ENCODE measurements at places on chromosomes 13 and 19.

DNA sequence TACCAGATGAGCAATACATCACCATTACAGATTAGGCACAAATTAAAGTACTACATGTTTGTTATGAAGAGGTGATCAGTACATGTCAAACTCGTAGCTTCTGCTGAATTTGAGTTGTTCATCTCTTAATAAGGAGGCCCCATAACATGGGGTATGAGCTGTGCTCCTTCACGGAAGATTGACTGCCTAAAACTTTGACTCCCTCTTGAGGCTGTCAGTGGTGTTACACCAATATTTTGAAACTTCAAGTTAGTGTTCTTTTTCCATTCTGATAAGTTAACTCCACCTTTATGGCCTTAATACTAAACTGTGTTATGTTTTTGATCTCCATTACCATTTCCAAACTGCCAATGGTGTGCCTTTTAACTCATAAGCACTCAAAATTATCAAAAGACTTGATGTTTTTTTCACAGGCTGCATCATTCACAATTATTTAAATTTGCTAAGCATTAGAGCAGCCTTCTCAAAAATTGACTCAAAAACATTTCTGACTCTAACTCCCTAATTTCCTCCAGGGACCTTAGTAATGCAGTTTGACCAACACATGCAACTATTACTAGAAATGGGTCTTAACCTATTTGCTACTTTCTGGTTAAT is 1591.5 kb downstream of the PCDH9 start:
- DNase-seq, result no peak

GRCh38 chr13:52878831-52879230 is 30.4 kb upstream of the PCDH8 start:
- no peak for DNase-seq

GRCh38 chr13:66482836-66483235 is 747.3 kb downstream of the PCDH9 start:
- DNase-seq, result no peak

DNA sequence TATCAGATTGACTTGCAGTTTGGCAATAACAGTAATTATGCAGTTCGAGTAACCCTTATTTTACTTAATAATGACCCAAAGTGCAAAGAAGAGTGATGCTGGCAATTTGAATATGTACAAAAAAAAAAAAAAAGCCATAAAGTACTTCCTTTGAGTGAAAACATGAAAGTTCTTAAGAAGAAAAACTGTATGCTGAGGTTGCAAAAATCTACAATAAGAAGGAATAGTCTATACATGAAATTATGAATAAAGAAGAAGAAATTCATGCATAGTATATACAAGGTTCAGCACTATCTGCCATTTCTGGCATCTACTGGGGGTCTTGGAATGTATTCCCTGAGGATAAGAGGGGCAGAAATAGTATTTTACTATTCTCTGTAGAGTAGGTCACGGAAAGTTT is 55.9 kb downstream of the ZC3H13 start:
- no peak for DNase-seq

DNA sequence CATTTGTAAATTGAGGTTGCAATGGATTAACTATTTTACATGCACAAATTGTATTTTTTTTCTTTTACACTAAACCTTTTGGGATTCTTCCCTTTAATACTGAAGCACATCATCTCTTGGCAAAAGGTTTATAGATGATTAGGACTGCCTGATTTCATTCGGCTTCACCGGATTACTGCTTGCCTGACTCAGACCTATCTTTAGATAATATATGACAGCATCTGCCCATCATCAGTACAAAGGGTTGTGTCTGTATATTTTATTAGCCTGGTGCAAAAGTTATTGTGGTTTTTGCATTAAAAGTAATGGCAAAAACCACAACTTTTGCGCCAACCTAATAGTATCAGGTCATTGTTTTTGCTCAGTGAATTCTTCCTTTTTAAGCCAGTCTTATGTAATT is 316.2 kb upstream of the HTR2A start:
- no peak for DNase-seq

DNA sequence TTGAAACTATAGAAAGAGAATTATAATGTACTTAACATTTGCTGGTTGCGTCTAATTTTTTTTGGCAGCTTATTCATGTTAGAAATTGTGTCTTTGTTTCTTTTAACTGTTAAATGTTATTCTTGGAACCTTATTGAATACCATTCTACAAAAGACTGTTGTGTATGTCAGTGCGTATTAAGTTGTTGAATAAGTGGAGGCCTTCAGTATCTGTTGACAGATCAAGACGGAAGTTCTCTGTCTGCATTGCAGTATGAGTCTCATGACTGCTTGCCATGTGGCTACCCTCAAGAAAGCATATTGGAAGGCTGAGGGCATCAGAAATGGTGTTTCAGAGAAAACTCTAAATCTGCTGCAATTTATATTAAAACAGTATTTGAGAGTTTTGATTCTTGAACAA is 8.5 kb downstream of the UBA2 start:
- DNase-seq, result no peak

- DNase-seq, result no peak
Observed at GRCh38 chr13:62357887-62358645, 942.4 kb upstream of the PCDH20 start.

GRCh38 chr13:60163478-60164233 is at the start of gene DIAPH3:
Gene DIAPH3, minus strand, starts transcription at chr13:60163928. Its CDS starts 162 bp downstream, at chr13:60163766.
- DNase-seq, result peak; percentile 26

DNA sequence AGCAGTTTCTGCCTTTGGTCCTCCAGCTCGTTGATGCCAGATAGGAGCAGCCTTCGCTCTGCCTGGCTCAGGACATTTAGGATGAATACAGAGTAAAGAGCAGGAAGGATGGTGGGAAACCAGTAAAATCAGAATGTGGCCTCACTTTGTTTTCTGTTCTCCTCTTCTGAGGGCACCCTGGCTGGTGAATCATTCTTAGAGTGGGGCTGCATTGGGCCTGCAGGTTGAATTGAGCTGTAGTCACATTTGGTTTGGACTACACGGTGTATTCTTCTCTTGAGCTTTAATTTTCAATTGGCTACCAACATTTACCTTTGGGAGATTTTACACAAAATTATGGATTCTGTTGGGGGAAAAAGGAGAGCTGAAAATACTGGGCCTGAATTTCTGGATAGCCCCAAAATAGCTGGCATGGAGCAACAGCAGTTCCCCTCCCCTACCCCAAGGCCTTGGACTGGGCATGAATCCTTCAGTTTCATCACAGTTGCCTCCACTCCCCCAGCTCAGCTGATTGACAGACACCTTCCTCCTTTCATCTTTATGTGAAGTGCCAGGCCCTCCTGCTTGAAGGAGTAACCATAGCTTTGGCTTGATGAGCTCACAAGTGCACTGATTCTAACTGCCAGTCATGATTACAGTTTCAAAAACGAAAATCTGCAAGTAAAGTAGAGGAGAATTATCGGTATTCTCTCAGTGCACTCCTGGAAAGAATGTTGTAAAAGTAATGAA is 24.3 kb downstream of the ERCC5 start:
- no peak for DNase-seq

DNA sequence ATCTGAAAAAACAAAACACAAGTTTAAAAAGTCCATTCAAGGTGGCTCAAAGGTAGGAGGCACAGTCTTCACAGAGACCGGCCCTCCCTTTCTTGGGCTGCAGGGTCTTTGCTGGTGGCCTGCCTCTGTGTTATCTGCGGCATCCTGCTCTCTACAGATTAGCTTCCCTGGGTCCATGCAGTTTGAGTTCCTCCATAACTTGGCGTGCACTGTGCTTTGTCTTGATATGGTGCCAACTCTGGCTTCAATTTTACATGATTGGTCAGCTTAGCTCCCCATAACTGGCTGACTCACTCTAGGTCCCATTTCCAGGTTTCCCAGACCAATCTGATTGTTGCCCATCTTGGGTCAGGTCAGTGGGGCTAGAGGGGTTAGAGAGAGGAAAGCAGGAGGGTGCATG is 41.8 kb downstream of the TPT1 start:
- DNase-seq, result no peak

GRCh38 chr13:112985803-112986408 is 16.9 kb downstream of the MCF2L start:
- DNase-seq, result no peak

- no peak for DNase-seq
Observed at GRCh38 chr19:4556597-4557127, 2.8 kb downstream of the SEMA6B start.

DNA sequence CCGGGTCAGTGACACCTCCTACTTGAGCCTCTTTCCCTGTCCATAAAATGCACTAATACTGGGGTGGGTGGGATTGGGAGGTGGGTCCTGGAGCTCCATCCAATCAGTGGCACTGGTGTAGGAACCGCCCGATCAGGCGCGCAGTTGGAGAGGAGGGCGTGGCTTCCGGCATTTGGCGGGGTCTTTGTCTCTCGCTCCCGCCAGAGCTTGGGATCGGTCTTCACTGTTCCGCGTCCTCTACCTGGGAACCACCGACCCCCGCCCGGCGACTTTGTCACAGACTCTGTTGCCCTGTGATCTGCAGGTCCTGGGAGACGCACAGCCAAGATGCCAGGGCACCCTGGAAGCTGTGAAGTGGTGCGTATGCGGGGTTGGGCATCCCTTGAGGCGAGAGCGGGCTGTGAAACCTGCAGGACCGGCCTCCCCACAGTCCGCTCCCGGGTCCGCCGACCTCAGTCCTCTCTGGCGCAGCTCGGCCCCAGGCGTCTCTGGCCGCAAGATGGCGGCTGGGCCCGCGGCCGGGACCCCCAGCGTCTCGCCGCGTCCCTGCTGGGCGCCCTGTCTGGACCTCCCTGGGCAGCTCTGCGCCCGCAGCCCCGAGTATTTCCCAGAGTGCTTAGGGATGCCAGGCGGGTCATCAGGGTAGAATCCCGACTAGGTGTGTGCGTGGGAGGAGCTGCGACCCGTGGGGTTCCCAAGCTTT is 41.6 kb upstream of the ZNF730 start:
- peak; percentile 64 for DNase-seq

DNA sequence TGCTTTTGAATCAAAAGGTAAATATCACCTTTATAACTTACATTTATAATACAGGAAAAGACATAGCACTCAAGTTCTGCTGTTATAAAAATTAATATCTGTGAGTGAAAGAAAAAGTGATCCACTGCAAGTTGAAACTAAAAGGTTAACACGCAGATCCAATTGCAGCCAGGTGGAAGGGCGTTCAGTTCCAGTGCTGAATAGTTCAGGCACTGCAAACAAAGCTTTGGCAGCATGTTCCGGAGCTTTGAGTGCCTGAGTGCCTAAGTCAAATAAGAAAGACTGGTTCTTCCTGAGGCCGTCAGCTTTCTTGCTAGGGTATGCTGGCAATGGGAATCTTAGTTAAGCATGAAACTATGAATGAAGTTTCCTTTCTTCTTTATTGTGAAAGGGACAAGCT is 200.3 kb downstream of the LMO7 start:
- DNase-seq, result peak; percentile 13

GRCh38 chr13:55566334-55566733 is 1574.4 kb upstream of the PRR20A start:
- DNase-seq, result no peak

DNA sequence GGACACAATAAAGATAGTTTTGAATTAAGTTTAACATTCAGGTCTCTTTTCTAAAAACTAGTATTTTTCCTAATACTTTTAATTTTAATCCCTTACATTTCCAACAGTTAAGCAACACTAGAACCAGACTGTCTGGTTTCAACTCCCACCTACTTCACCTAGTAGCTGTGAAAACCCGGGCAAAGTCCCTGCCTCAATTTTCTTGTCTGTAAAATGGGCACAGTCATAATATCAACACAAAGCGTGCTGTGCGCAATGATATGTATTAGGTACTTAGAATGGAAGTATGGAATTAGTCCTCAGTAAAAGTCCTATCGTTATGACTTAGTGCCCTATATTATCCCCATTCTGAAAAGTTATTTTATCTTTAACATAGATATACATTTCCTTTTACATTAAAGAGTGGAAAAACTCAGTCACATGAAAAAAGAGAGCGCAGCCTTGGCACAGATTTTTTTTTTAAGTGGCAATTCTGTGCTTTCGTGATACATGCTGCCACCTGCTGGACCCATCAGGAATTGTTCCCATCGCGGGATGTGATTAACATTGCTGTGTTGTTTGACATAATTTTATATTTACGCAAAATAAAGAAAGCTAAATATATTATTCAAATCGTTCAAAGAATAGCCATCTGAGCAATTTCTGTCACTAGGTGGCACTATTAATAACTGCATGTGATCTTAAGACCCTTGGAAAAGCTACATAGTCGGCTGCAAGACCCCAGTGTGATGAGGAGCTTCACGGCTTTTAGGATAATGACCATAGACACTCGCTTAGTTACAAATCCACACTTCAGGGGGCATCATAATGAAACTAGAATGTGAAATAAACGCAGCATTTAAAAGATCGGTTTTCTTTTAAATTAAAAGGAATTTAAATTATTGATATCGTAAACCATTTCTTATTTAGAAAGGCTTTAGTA is 59.9 kb downstream of the LIG4 start:
- DNase-seq, result peak; percentile 70

GRCh38 chr19:31349160-31349881 is at the start of gene TSHZ3:
Gene TSHZ3, minus strand, starts transcription at chr19:31349436. Its CDS starts 217 bp downstream, at chr19:31349219.
- no peak for DNase-seq

DNA sequence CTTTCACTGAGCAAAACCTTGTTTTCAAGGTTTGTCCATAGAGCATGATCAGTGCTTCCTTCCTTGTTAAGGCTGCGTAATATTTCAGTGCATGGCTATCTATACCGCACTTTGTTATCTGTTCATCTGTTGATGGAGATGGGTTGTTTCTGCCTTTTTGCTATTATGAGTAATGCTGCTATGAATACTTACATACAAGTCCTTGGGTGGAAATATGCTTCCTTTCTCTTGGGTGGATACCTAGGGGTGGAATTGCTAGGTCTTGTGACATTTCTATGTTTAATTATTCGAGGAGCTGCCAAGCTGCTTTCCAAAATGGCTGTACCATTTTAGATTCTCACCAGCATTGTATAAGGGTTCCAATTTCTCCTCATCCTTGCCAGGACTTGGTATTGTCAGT is 70.9 kb downstream of the SPATA13 start:
- no peak for DNase-seq

DNA sequence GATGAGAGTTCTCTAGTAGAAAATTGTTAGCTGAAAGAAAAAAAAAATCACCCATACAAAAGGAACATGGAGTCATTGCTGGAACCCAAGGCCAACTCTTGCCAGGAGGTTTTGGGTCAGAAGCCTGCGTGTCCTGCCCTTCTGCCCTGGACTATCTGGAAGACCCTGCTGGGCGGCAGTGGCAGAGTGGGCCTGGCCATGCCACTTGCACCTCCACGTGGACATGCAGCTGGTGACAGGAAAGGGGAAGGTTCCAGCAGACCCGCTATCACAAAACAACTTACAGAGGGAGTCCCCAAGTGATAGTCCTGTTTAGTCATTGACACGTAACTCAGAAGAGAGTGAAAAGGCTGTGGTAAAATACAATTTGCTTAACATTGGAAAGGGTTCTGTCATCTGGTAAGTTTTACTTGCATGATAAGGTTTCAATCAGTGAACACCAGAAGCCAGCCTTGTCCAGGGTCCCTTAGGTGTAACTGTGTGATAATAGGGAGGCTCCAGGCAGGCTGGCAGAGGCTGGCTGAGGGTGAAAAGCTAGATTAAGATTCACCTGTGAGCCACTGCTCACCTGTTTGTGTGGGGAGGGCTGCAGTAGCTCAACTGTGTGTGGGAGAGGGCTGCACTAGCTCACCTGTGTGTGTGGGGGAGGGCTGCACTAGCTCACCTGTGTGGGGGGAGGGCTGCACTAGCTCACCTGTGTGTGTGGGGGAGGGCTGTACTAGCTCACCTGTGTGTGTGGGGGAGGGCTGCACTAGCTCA is 47.8 kb downstream of the COL4A2 start:
- DNase-seq, result peak; percentile 44

Measured in NCI-H510A treated with DMSO at 0.1 percent for 48 hours (cell line).